ENCODE measurements at places on chromosomes 11 and 22. TPM values are rescaled to one million over a fixed set of nuclear protein-coding genes. Genes with fewer than 3 reads are reported as not detected.

DNA sequence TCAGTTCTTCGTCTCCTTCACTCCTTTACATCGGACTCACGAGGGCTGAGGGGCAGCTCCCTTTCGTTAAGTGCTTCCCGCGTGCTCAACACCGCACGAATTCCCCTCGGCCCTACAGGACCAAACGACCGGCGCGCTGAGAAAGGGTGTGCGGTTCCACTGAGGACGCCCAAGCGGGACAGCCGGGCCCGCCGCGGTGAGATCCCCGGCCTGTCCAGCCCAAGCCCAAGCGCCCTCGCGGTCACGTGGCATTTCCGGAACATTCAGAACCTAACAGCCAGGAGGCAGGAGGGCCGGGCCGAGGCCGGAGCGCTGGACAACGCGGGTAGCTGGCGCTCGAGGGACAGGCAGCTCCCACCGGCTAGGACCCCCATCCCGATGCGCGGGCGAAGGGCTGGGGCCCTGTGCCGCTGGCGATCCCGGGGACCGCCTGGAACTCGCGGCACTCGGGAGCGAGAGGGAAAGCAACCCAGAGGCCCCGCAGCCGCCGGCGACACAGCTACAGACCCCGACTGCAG is 737 bp upstream of the STIP1 start:
- peaks cover 6% of the 10 kb centered on the region for H3K36me3 ChIP-seq
- H3K4me3 ChIP-seq, result peak overlapping the region; percentile 66
- H3K27ac ChIP-seq, result peak overlapping the region; percentile 79
- peaks cover 37% of the 10 kb centered on the region for H3K4me1 ChIP-seq
- no peaks in the 10 kb centered on the region for H3K27me3 ChIP-seq
- no peak for DNase-seq

DNA sequence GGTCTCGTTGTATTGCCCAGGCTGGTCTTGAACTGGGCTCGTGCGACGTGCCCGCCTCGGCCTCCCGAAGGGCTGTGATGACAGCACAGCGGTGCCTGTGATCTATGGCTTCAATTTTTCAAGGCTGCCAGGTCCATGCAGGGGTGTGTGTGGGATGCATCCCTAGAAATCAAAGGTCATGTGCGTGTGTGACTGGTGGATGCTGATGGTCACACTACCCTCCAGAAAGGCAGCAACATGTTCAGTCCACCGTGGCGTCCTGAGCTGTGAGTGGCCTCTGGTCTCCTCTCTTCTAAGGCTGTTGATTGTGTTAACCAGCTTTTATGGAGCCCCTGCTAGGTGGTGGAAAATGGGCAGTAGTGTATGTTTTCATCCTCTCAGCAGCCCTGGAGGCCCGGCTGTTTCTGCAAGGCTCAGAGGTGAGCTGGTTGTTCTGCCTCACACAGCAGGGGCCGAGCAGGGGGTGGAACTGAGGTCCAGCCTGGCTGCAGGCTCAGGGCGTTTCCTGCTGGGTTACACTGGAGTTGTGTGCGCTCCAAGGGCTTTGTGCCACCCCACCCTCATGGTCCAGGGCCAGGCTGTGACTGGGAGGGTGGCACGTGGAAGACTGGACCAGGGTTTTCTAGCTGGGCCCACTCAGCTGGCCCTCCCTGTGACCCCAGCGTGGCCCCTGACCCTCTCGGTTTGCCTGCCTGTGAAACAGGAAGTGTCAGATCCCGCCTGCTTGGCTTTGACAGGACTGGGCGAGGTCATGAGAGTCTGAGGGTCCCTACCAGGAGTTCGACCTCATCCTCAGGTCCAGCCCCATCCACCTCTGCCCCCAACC is 7.7 kb downstream of the BIK start:
- DNase-seq, result no peak
- H3K27ac ChIP-seq, result no peak overlapping the region
- no peaks in the 10 kb centered on the region for H3K4me1 ChIP-seq
- no peaks in the 10 kb centered on the region for H3K36me3 ChIP-seq
- no peaks in the 10 kb centered on the region for H3K27me3 ChIP-seq

DNA sequence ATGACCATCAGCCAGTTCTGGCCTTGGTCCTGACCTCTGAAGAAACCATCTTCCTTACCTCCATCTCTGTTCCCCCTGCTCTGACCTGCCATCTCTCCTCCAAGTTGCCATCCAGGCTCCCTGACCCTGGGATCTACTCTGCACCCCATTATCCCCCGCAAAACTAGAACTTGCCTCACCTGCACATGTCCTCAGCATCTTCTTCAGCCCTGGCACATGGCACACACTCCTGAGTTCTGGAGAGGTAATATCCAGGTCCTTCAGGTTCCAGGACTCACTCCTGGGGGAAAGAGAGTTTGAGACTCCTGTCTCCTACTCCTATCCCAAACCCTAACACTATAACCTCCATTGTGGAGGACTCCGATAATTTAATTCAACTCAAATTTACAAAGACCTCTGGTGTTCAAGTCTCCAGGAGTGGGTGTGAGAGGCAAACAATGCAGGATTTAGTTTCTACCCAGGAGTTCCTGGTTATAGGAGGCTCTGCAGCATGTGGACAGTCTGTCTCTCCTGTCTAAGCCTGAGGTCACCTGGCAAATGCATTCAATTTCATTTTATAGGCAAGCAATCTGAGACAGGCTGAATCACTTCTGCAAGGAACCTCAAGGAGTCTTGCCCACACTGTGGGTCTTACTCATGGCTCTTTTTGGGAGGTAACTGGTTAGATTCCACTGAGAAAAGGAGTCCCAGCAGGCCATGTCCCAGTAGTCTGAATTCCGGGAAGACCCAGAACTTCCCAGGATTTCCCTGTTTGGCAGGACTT is 7.3 kb downstream of the TRIM21 start:
- H3K4me3 ChIP-seq, result no peak overlapping the region
- H3K27ac ChIP-seq, result no peak overlapping the region
- no peak for DNase-seq
- peaks cover 4% of the 10 kb centered on the region for H3K4me1 ChIP-seq
- H3K36me3 ChIP-seq, result peaks cover 69% of the 10 kb centered on the region
- no peaks in the 10 kb centered on the region for H3K27me3 ChIP-seq

- peaks cover 69% of the 10 kb centered on the region for H3K36me3 ChIP-seq
- H3K27ac ChIP-seq, result no peak overlapping the region
- no peaks in the 10 kb centered on the region for H3K4me1 ChIP-seq
- H3K4me3 ChIP-seq, result no peak overlapping the region
Observed at GRCh38 chr22:31838917-31839316, 85.1 kb downstream of the DEPDC5 start.

DNA sequence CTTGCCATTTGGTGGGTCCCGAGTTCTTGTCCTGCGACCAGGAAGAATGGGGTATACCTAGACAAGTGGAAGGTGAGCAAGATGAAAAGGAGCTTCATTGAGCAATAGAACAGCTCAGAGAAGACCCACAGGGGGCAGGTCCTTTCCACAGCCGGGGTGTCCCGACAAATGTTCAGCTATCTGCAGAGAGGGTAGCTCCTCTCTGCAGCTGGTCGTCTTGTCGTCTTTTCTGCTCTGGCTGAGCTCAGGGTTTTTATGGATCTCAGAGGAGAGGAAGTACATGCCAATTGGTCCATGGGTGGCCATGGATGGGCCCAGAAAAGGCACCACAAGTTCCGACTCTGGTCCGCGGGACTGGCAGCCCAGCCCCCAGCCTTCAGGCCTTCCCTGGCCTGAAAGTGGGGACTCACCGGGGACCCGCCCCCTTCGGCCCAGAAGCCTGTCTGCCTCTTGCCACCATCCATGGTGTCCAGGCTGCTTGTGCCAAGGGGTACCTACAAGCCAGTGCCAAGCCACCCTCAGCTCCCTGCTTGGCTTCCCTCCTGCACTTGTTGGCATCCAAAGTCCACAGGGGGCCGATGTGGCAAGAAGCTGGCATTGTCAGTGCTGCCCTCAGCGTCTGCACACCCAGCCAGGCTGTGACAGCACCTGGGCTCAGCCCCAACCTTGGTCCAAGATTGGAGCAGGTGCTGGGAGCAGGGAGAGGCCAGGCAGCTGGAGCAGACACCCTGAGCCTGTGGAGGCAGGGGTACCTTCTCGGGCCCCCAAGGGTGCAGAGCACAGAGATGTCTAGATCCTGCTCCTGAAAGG is 438.9 kb downstream of the TBC1D22A start:
- H3K27me3 ChIP-seq, result no peaks in the 10 kb centered on the region
- H3K4me1 ChIP-seq, result no peaks in the 10 kb centered on the region
- DNase-seq, result no peak
- H3K27ac ChIP-seq, result no peak overlapping the region

GRCh38 chr22:42621505-42622002 is 6.9 kb upstream of the POLDIP3 start:
- no peak overlapping the region for H3K27ac ChIP-seq
- no peaks in the 10 kb centered on the region for H3K27me3 ChIP-seq
- H3K4me1 ChIP-seq, result peaks cover 2% of the 10 kb centered on the region
- DNase-seq, result peak; percentile 49

GRCh38 chr11:26329206-26329605 is 2.7 kb upstream of the ANO3 start:
- no peak overlapping the region for H3K27ac ChIP-seq
- no peaks in the 10 kb centered on the region for H3K4me1 ChIP-seq
- H3K36me3 ChIP-seq, result no peaks in the 10 kb centered on the region
- H3K4me3 ChIP-seq, result no peak overlapping the region
- no peak for DNase-seq
- H3K27me3 ChIP-seq, result no peaks in the 10 kb centered on the region

Gene NLRP10
- total RNA-seq, result not detected

Gene RFPL2
- total RNA-seq, result 1.5 TPM

Gene SNX32
- 0.44 TPM for total RNA-seq

Gene HORMAD2
- not detected for total RNA-seq

Gene EFCAB6
- total RNA-seq, result not detected

All from CD4-positive, CD25-positive, alpha-beta regulatory T cell (primary cell).